Stimulated activated CD8-positive, alpha-beta memory T cell treated with anti-CD3 and anti-CD28 coated beads, Interleukin-4, amount 100 ng/mL, for 1 hour (primary cell): ENCODE measurements at places on chromosomes 11 and 22.

DNA sequence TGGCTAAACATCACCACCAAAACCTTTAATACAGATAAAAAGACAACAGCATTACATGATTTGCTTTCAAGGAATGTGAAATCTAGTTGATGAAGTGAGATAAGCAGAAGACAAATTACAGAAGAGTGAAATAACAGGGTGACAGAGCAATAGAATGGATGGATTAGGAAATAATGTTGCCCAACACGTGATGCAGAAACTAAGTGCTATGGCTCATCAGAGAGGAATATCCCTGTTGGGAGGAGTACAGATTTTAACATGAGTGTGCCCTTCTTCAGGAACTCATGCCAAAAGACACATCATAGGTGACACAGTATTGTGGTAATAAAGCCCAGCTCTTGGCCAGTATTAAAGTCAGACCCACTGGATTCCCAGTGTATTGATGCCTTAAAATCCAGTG lies 176.6 kb upstream of the RAG2 start:
- DNase-seq, result no peak

- DNase-seq, result no peak
Measured at GRCh38 chr11:11572386-11572785, 49.4 kb downstream of the GALNT18 start.

GRCh38 chr22:37121887-37122591 lies 12.5 kb upstream of the TMPRSS6 start:
- DNase-seq, result peak; percentile 71

GRCh38 chr11:92504004-92504403 lies 279.4 kb downstream of the FAT3 start:
- DNase-seq, result no peak

GRCh38 chr11:113351480-113351879 lies 36.1 kb upstream of the ANKK1 start:
- no peak for DNase-seq

DNA sequence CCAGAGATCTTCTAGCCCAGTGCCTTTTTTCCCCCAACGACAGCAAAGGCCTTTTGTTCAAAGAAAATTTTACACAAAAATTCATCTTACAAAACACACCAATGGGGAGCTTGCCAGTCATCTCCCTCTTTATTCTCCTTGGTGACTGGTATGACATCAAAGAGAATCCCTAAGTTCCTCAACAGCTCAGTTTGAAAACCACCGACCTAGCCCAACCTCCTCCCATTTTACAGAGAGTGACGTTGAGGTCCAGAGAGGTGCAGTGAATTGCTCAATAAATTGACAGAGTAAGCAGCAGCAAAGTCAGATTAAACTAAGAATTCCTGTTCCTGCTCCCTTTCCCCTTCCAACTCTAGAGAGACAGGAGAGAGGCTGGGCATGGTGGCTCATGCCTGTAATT lies 7.8 kb downstream of the SLC43A3 start:
- DNase-seq, result no peak

DNA sequence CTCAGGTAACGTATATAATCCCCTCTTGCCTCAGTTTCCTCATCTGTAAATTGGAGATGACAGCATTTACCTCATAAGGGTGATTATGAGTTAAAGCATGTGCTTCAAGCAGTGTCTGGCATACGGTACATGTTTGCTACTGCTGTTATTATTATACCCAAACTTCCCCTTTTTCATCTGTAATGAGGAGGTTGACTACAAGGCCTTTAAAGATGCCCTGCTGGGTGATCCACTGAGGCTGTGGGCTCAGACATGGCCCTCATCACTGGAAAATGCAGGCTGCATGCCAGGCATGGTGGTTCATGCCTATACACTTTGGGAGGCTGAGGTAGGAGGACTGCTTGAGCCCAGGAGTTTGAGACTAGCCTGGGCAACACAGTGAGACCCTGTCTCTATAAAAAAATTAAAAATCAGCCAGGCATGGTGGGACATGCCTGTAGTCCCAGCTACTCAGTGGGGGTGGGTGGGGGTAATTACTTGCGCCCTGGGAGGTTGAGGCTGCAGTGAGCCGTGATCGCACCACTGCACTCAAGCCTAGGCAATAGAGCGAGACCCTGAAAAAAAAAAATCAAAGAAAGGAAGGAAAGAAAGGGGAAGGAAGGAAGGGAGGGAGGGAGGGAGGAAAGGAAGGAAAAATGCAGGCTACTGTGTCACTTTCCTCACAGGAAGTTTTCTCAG lies 4.3 kb downstream of the PIK3IP1 start:
- no peak for DNase-seq

DNA sequence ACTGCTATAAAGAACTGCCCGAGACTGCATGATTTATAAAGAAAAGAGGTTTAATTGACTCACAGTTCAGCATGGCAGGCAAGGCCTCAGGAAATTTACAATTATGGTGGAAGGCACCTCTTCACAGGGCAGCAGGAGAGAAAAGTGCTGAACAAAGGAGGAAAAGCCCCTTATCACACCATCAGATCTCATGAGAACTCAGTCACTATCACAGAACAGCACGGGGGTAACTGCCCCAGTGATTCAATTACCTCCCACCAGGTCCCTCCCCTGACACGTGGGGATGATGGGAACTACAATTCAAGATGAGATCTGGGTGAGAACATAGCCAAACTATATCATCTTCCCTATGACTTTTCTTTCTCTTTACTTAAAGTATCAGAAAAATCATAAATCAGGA lies 104.0 kb upstream of the SYN3 start:
- DNase-seq, result no peak

- no peak for DNase-seq
Measured at GRCh38 chr11:121999651-122000050, 116.4 kb downstream of the BLID start.

DNA sequence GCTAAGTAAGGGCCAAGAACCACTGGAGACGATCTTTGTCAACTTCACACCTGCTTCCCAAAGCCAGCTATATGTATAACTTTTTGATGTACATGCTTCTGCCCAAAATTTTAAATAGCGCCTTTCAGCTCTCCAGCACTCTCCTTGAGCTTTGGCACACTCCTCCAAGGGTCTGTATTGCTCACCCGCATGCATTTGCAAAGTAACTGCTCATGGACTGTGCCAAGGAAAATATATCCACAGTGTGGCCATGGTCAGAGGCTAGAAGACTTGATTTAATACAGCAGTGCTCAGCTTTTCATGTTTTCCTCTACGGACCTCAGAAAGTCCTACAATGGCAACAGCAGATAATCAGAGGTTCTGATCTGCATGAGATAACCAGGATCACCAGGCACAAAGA lies 550.1 kb downstream of the SOX6 start:
- DNase-seq, result no peak

- DNase-seq, result no peak
Measured at GRCh38 chr11:113967361-113967760, 7.5 kb upstream of the HTR3A start.

DNA sequence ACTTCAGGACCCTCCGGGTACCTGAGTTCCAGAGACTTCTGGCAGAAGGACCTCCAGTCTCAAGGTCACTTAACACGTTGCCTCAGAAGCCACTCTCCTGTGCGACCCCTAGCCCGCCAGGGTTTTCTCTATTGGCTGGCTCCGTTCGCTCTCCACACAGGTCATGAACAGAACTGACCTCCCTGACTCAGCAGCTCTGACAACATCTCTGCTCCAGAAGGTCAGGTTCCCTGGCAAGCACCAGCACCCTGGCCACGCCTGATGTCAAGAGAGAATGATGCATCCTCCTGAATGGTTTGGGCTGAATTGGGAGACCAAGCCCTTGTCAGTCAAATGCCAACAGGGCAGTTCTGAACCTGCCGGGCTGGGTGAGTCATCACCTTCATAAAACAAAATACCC lies 84.3 kb upstream of the TMEM45B start:
- no peak for DNase-seq

DNA sequence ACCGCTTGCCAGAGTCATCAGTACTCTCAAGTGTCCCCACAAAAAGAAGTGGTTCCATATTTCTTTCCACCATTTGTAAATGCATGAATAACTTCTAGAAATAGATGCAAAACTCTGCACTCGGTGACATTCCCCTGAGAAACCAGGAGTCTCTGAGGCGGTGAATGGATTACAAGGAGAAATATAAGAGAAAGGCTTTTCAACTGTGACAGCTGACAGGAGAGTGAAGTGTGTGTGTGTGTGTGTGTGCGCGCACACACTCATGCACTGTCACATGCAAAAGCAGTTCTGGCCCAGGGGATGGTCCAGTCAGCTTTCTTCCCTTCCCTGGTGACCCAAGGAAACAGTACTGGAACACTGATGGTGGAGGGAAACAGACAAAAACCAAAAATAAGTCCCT lies 710.0 kb downstream of the OPCML start:
- DNase-seq, result no peak

DNA sequence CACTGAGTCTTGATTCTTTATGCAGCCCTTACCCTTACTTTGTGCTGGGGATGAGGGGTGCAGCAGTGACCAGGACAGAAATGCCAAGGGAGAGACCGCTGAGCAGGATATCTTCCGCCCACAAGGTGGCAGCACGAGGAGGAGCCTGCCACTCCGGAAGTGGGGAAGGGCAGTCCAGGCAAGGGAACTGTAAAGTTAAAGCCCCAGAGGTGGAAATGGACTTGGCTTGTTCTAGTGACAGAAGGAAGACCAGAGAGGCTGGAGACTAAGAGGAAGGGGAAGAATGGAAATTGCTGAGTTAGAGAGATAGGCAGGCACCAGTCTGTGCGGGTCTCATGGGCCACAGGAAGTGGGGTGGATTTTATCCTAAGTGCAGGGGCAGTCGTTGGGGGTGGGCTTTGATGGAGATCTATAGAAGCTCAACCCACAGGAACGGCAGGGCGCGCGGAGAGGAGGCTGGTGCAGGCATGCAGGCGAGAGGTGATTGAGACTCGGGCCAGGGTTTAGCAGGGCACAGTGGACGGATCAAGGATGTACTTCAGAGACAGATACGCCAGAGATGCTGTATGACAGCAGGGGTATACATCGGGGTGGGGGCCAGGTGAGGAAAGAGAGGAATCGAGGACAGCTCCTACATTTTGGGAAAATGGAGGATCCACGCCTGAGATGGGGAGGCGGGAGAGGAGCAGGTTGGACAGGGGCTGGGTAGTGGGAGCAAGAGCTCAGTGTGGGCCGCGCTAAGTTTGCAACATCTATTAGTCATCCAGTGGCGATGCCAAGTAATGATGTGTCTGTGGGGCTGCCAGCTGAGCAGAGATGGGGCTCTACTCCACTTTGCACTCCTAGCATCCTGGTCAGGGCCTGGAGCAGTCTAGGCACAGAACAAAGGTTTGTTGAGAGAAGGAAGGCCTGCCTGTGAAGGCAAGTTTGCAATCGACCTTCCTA lies 3.3 kb upstream of the GRK2 start:
- DNase-seq, result no peak

GRCh38 chr11:117064275-117064674 lies 34.0 kb downstream of the SIK3 start:
- DNase-seq, result no peak

DNA sequence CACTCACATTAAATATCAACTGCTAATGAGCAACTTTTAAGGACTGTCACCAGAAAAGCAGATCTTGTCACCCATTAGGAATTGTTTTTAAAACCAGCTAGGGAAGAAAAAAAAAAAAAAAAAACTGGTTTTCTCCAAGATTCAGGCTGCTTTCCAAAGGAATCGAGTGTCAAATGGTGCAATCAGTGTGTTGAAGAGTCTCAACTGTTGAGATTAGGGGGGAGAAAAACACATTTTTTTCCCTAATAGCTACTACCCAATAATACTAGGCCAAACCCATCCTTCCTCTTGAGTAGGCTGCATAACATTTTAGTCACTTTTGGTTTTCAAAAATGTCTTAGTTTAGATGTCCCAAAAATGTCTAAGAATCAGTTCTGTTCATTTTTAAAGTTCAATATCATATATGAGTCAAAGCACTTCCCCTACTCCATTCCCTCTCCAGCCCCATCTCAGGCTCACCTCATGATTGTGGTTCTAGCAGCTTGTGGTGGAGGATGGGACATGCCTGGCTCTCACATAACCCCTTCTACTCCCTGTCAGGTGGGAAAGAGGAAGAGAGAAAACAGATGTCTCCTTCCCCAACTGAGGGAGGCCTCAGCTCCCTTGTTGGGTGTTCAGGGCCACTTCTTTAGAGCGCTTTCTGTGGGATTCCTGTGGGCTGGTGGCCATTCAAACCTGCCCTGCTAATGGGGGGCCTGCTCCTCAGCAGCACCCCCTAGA lies 193.6 kb downstream of the CWF19L2 start:
- no peak for DNase-seq

- no peak for DNase-seq
Measured at GRCh38 chr11:74683941-74684481, 47.2 kb downstream of the CHRDL2 start.

GRCh38 chr11:117328375-117329010 lies 839 bp downstream of the CEP164 start:
- no peak for DNase-seq

- DNase-seq, result no peak
Measured at GRCh38 chr11:61052182-61052972, 49.9 kb upstream of the CD5 start.

- no peak for DNase-seq
Measured at GRCh38 chr11:128627666-128628324, 40.4 kb upstream of the ETS1 start.

- DNase-seq, result no peak
Measured at GRCh38 chr11:69902337-69902736, 83.1 kb upstream of the FGF3 start.

DNA sequence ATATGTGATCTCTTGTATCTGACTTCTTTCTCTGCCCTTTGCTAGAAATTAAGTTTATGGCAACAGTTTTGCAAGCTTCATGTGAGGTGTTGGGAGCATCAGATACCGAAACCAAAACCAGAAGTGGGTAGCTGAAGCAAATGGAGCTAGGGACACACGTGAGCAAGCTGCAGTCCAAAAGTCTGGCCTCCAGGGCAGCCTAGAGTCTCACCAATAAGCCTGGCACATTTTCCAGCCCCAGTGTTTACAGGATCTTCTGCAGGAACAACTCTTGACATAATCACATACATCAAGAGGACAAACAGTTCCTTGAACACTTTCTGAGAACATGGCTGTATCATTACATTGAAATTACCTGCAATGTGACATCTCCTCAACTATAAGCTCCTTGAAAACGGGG lies 114.1 kb downstream of the LARGE1 start:
- DNase-seq, result no peak

DNA sequence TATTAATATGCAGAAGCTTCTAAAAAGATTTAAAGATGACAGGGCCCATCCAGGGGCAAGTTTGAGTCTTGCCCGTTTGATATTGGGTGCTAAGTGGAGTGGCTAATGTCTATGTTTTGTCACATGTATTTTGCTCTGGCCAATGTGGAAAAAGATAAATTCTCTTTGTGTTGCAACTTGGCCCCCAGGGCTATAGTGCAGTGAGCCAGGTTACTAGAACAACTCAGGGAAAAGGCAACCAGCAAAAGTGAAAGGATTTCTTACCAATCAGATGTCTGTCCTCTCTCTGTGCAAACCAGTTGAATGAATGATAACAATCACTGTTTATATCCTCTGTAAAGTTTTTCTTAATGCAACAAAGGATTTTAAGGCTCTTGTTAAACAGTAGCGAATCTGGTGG lies 4.6 kb upstream of the CLNS1A start:
- DNase-seq, result no peak

- no peak for DNase-seq
Measured at GRCh38 chr11:32487270-32487669, 51.9 kb upstream of the WT1 start.

GRCh38 chr11:61911701-61912529 lies 5.5 kb downstream of the RAB3IL1 start:
- DNase-seq, result no peak
